Sciatic nerve (tissue), 2 donors: ENCODE measurements at places on chromosomes 13 and 19. TPM values are rescaled to one million over a fixed set of nuclear protein-coding genes. Genes with fewer than 3 reads are reported as not detected.
A peak's percentile ranks its signal among the peaks of the same experiment; 100 is the strongest.

ERICH6B gene
- total RNA-seq: not detected

GRCh38 chr13:78299832-78300623 lies 303.3 kb downstream of the POU4F1 start:
- no peak for DNase-seq

- no peak for DNase-seq
Observed at GRCh38 chr19:2591537-2592291, 110.8 kb downstream of the GNG7 start.

DNA sequence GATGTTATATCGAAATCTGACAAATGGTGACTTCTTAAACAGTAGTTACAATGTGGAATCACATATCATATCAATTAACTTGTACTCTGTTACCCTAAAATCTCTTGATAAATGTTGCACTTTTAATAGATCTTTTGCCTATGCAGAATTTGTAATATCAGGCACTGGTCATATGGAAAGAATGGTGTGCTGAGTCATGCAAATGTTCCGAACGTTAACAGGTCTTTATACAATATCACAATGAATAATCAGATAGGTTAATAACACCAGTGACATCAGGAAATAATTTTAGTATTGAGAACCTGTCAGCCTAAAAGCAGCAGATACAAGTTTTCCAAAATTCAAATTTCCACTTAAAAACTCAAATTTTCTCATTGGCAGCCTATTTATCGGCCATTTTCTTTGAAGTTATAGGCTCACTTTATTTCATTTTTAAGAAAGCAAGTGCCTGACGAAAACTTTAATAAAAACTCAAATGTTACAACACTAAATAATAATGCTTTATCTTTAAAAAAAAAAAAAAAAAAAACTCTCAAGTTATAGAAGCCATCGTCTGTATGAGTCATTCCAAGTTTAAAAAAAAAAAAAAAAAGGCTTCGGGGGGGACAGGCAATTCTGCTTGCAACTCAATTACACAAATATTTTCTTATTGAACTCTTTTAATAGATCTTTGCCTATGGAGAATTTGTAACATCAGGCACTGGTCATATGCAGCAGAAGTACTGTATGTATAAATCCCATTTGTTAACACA lies 180.9 kb downstream of the DIAPH3 start:
- no peak for DNase-seq

DNA sequence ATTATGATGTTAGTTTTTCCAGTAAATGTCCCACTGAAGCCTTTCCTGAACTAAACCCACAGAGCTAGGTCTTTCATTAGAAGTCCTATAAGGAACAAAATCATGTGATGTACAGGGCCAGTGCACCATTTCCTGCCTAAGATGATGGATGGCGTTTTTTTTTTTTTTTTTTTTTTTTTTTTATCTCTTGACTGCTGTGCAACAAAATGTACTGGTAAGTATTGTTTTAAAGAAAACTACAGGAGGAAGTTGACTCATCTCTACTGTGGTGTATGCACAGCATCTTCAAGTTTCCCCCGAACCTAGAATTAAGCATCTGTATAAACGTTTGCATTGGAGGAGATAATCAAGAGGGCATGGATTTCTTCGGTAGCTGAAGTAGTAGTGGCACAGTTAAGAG lies 197.5 kb downstream of the NBEA start:
- no peak for DNase-seq

GRCh38 chr19:4186087-4186993 lies 3.9 kb downstream of the ANKRD24 start:
- peak; percentile 85 for DNase-seq

GRCh38 chr13:49058761-49059160 lies 83.0 kb downstream of the FNDC3A start:
- no peak for DNase-seq

DNA sequence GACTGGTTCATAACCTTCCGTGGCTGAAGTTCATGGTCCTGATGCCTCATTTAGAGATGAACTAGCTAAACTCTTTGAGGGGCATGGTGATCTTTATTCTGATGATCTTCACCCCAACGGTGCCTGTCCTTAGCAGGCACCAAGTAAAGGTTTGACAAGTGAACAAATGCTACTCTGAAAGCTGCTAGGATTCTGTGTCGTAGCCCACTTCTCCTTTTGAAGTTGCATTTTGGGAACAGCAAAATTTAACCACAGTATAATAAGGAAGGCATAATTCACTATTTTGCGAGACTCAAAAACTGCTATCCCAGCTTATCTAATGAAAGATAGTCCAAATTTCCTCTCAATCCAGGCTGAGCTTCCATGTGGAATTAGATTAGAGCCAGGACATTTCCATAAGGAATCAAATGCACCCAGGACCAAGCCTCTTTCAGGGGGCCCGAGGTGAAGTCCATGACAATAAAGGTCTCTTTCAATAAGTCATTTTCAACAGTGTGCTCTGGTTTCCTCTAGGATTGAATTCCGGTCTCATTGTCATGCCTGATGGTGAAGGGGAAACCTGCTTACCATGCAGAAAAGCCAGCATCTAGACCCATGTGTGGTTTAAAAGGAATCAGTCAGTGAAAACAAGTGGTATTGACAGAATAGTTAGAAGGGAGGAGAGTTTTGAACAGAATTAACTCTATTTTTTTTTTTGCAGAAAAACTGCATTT lies 23.1 kb downstream of the SIAH3 start:
- DNase-seq: no peak

GRCh38 chr19:4589579-4590410 lies 30.3 kb upstream of the SEMA6B start:
- no peak for DNase-seq

DNA sequence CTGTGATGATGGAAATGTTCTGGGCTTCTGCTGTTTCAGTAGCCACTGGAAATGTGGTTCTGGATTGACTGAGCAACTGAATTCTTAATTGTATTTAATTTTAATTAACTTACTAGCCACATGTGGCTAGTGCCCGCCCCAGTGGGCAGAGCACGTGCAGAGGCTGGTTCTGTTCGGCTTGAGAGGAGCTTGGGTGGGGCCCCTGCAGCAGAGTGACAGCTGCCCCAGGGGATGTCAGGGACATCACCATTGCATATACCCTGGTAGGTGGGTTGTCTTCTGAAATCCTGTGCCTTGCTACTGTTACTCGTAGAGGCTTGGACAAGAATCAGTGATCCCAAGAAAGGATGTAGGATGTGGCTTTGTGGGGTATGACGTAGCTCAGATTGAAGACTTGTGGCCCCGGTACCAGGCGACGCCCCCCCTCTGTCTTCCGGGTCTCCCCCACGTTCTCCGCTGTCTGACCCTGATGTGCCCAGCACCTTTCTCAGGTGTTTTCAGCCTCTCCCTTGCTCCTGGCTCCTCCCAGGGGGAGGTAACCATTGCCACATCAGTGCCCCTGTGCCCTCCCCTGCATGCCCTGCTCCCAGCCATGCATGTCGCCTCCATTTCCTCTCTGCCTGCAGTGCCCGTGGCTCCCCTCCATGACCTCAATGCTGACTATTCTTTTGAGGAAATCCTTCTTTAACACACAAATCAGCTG lies 102.6 kb upstream of the RNF113B start:
- DNase-seq: no peak

FXYD3 gene
- 24.1 TPM for total RNA-seq

GRCh38 chr19:44925114-44925891 lies 10.9 kb downstream of the APOC1 start:
- DNase-seq: peak; percentile 88

DNA sequence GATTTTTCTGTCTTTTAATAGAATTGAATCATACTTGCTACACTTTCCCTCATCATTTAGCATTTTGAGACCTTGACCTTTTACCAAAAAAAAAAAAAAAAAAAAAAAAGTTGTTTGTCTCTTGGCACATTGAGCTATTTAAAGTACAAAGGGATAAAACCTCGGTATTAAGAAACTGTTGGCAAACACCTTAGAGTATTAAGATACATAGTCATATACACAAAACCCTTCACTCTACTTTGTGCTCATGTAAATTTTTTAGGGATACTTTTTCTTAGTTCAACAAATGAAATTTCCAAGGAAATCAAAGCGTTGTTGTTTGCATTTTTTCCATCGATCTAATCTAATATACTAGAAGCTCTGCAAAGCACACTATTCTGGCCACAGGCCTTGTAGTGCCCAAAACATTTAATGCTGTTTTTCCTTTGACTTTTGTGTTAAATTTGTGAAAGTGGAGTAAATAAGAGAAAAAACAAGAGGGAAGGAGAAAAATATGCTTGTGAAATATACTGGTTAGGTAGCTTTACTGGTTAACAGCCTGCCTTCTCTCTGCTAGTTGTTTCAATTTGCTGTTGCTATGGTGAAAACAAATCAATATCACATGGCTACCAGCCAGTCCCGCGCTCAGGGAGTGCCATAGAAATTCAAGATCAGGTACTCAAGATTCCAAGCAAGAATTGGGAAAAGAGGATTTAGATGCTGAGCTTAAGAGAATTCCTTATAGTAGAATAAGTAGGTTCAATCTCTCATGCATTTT lies 2.6 kb downstream of the MBNL2 start:
- DNase-seq: no peak

- no peak for DNase-seq
Observed at GRCh38 chr13:46489586-46490023, 63.4 kb upstream of the LRCH1 start.

LHB gene
- not detected for total RNA-seq

DNA sequence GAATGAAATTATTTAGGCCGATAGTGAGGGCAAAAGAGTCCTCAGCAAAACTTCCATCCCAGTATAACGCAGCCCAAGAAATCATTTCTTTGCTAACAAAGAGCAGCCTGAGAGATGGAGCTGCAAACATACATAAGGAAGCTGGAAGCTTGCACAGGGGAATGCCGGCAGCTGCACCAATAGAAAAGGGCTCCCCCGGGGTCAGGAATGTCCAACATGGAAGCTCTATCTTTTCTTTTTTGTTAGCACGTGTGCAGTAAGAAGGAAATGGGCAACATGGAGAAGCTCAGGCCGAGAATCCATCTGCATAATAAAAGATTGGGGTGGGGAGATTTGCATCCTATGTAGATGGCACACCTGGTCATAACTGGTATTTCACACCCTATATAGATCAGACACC lies 1363.5 kb upstream of the PCDH20 start:
- no peak for DNase-seq

NXNL1 gene
- total RNA-seq: not detected

LONP1 gene
- total RNA-seq: 48.8 TPM

- no peak for DNase-seq
Observed at GRCh38 chr13:104466016-104466415, 1399.8 kb upstream of the SLC10A2 start.
